CD4-positive, alpha-beta memory T cell (primary cell): ENCODE measurements at places on chromosomes 1 and 21.

DNA sequence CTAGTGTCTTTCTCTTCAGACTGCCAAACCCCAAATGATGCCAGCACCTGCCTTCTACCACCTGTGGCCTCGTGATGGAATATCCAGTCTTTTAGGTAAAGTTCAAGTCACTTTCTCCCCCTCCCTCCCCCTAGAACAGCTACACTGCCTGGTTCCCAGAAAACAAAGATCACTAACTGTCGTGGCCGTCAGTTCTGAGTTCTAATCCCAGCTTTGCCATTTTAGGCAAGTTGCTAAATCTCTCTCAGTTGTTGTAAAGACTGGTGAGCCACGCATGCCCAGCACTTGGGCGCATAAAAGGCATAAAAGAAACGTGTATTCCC is 648 bp upstream of the TRAPPC3 start:
- peaks cover 73% of the 10 kb centered on the region for H3K4me1 ChIP-seq
- H3K36me3 ChIP-seq: no peaks in the 10 kb centered on the region
- H3K27ac ChIP-seq: peak overlapping the region; percentile 88
- DNase-seq: no peak
- H3K27me3 ChIP-seq: no peaks in the 10 kb centered on the region
- H3K4me3 ChIP-seq: peak overlapping the region; percentile 98

DNA sequence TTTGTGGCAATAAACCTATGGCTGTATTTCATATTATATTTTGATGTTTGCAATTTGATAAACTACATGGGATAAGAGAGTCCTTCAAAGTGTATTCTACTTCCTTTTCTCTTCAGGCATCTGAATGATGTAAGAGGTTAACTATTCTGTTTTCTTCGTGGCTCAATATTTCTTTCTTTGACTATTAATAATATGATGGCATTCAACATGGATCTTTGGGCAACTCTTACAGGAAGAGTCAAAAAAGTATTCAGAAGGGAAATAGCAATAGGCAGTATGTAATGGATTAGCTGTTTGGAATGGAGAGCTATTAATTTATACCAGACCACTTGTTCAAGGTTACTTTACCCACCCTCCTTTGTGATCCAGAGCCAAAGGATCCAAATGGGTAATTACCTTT is 74.4 kb downstream of the HMCN1 start:
- H3K27me3 ChIP-seq: no peaks in the 10 kb centered on the region
- DNase-seq: no peak
- H3K4me1 ChIP-seq: no peaks in the 10 kb centered on the region
- H3K27ac ChIP-seq: no peak overlapping the region
- H3K4me3 ChIP-seq: no peak overlapping the region

GRCh38 chr1:211579440-211580302 is 710 bp upstream of the SLC30A1 start:
- no peaks in the 10 kb centered on the region for H3K27me3 ChIP-seq
- H3K4me1 ChIP-seq: peaks cover 41% of the 10 kb centered on the region
- H3K4me3 ChIP-seq: peak overlapping the region; percentile 38

DNA sequence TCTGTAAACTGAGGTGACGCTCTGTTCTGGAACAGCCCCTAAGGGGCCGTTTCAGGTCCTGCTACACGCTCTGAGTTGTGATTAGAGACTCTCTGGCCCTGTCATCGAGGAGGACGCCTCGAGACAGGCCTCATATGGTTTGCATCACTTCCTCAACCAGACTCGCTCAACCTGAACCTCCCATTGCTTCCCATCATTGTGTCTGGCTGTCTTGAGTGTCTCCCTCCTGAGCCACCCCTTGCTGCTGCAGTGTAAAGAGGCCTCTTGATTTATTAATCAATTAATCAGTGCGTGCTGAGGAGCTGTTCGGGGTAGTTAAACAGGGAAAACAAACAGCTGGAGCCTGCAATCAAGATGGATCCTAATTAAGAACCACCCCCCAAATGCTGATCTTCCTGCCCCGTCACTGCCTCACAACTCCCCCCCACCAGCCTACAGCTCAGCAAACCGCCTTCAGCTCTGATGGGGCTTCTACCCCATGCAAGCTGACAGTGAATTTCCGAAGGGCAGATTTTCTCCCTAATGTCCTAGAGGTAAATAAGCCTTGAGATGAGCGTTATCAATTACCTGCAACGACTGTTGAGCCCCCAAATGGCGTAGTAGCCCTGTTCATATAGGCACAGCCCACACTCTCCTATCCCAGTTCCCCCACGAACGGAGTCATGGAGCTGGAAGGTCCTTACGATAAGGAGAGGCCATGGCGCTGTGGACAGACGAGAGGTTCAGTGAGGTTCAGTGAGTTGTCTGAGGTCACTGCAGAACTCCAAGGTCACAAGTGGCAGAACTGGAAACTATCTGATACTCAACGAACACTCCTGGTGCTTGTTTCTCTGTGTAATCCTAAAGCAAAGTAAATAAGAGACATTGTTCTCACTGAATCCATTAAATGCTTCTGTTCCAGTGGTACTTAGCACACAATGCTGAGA is 210.6 kb downstream of the KIF26B start:
- no peaks in the 10 kb centered on the region for H3K4me1 ChIP-seq
- no peaks in the 10 kb centered on the region for H3K36me3 ChIP-seq
- H3K4me3 ChIP-seq: no peak overlapping the region
- H3K27ac ChIP-seq: no peak overlapping the region
- DNase-seq: no peak

- peaks cover under 1% of the 10 kb centered on the region for H3K4me1 ChIP-seq
- no peak for DNase-seq
- H3K36me3 ChIP-seq: no peaks in the 10 kb centered on the region
- H3K4me3 ChIP-seq: no peak overlapping the region
- no peaks in the 10 kb centered on the region for H3K27me3 ChIP-seq
- no peak overlapping the region for H3K27ac ChIP-seq
These were observed 23.0 kb downstream of the KNCN start for GRCh38 chr1:46528297-46528955.

DNA sequence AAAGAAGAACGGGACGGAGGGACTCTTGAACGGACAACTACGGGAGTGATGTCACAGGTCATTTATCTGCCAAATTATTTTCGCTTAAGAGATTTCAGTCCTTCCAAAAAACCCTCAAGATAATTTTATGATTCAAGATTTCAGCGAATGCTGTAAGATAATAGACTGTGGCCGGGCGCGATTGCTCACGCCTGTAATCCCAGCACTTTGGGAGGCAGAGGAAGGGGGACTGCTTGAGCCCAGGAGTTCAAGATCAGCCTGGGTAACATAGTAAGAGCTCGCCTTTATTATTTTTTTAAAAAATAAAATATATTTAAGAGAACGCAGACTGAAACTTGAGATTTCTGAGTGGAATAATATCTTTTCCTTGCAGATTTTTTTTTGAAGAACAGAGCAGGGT is 609 bp downstream of the RWDD2B start:
- H3K4me3 ChIP-seq: peak overlapping the region; percentile 68
- H3K4me1 ChIP-seq: peaks cover 39% of the 10 kb centered on the region
- H3K27me3 ChIP-seq: no peaks in the 10 kb centered on the region
- no peaks in the 10 kb centered on the region for H3K36me3 ChIP-seq
- DNase-seq: no peak

DNA sequence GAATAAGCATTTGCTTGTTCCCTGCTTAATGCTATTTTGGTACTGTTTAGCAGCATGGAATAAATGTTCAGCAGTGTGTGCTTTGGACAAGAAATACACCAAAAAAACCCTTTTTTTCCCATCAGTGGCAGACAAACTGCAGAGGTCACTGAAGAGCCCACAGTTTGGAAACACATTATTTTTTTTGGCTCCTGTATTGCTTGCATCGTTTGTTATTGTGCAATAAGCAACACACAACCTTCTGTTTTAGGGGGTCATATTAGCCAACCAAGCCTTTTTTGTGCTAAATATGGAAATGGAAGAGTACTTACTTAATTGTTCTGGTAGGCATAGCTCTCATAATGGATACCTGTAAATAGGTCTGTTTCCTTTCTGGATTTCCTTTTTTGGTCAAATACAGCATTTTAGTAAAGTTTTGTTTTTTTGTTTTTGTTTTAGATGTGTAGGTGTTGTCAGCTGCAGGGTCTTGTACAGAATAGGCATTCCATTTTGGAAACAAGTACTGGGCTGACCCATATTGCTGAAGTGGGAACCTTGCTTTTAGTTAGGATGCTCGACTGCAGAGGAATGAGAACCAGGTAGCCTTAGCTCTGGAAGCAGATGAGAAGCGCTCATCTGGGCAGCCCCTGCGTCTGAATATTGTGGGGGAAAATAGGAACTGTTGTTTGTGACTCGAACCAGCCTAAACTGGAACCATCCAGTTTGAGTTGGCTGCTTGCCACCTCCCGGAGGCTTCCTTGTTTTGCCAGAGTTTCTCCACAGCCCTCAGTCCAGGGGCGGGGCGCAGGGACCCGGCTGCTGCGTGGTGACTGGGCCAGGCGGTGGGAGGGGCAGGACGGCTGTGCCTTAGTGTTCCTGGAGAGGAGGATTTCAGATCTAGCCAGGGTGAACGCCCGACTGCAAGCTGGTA is 38.4 kb downstream of the SPEN start:
- no peaks in the 10 kb centered on the region for H3K27me3 ChIP-seq
- peaks cover 4% of the 10 kb centered on the region for H3K36me3 ChIP-seq
- H3K4me1 ChIP-seq: peaks cover 37% of the 10 kb centered on the region
- no peak for DNase-seq
- no peak overlapping the region for H3K27ac ChIP-seq

GRCh38 chr1:197980457-197980856 is 63.3 kb downstream of the LHX9 start:
- H3K27me3 ChIP-seq: no peaks in the 10 kb centered on the region
- no peaks in the 10 kb centered on the region for H3K4me1 ChIP-seq
- no peaks in the 10 kb centered on the region for H3K36me3 ChIP-seq
- H3K27ac ChIP-seq: no peak overlapping the region
- DNase-seq: no peak

- DNase-seq: peak; percentile 72
- peaks cover 84% of the 10 kb centered on the region for H3K4me1 ChIP-seq
- H3K27ac ChIP-seq: peak overlapping the region; percentile 50
- H3K36me3 ChIP-seq: peaks cover 14% of the 10 kb centered on the region
- H3K4me3 ChIP-seq: no peak overlapping the region
- H3K27me3 ChIP-seq: no peaks in the 10 kb centered on the region
These were observed 5.3 kb downstream of the PTTG1IP start for GRCh38 chr21:44867999-44868700.

DNA sequence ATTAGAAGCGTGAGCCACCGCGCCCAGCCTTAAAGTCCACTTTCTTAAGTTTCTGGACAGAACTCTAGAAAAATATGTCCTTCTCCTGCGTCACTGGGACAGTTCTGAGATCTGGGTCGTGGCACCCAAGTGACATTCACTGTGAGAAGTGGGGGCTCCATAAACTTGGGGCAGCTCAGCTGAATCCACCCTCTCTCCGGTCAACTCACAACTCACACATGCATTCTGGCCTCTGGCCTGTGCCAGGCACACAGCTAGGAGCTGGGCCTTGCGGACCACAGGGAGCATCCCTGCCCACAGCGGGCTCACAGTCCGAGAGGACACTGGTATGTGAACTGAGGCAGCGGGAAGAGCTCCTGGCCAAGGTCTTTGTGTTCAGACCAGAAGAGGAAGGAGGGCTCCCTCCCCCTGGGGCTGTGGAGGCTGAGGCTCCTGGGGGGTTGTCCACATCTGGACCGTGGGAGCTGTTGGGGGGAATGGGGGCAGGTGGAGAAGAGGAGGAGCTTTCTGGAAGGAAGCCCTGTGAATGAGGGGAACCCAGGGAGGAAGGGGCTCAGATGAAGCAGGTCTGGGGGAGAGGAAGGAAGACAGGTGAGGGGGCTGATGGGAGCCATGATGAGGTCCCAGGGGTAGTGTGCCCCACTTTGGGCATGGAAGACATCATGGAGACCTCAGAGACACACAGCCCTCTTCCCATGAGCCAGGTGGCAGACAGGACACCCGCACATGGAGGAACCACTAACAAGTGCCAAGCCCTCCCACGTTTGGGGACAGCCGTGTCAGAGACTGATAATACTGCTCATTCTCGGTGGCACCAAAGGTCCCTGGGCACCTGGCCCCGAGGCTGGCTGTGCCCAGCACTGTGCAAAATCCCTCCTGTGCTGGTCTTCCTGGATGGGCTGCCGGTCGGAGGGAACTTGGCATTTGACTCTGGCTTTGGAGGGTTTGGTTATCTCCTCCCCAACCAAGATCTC is 191.0 kb upstream of the VAMP3 start:
- no peak overlapping the region for H3K4me3 ChIP-seq
- no peaks in the 10 kb centered on the region for H3K27me3 ChIP-seq
- H3K27ac ChIP-seq: no peak overlapping the region

DNA sequence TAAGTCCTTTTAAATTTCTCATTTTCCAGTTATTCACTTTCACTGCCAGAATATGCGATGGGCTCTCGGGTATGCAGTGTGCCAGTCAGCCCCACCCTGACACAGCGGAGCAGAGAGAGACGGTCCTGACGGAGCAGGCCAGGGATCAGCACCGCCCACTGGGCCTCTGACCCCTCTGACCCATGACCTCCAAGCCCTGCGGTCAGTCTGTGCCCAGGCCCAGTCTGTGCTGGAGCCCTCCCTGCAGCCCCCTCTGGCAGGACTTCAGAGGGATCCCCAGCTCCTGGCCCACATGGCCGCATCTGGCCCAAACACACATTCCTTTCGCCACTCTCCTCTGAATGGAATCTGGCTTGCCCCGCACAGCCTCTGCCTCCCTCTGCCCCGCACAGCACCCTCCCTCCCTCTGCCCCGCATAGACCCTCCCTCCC is 43.4 kb upstream of the COL6A2 start:
- H3K4me3 ChIP-seq: no peak overlapping the region
- H3K4me1 ChIP-seq: no peaks in the 10 kb centered on the region
- no peak overlapping the region for H3K27ac ChIP-seq
- H3K27me3 ChIP-seq: no peaks in the 10 kb centered on the region
- no peak for DNase-seq
- H3K36me3 ChIP-seq: no peaks in the 10 kb centered on the region

DNA sequence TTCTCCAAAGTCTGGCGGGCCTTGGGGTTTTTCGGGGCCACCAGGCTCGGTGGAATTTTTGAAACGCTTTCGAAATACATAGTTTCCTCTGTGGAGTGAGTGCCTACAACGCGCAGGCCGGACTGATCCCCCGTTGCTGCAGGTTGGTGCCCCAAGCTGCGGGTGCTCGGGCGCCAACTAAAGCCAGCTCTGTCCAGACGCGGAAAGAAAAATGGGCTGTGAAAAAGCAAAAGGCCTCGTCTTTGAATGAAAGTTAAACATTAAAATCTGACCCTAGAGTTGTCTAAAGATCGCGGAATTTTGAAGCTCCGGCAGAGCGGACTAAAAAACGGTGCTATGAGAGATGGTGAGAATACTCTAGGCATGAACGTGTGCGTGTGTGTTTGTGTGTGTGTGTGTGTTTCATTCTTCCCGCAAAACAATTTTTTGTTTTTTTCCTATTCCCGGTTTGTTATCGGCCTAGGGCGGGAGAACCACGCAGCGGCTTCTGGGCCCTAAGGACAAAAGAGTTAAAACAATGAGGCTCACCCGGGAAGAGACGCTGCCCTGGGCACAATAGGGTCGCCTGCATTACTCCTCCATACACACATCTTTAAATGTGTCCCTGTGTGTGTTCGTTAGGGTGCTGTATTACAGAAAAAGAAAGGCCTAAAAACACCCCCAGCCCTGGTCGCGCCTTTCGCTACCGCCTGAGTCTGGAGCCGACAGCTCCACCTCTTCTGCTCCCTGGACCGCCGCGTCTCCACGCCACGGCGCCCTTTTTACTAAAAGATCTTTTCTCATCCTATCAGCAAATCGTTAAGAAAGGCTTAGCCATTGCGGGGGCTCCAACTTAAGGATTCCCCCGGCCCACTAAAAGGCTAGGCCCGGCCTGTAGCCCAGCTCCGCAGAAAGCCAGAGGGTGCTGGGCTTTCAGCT is 3.2 kb downstream of the TBX15 start:
- H3K4me1 ChIP-seq: peaks cover 12% of the 10 kb centered on the region
- H3K36me3 ChIP-seq: no peaks in the 10 kb centered on the region
- DNase-seq: no peak
